A549 treated with dexamethasone at 1 μM for 4 hours (cell line): ENCODE measurements at places on chromosomes 2 and 18. TPM values are rescaled to one million over a fixed set of nuclear protein-coding genes. Genes with fewer than 3 reads are reported as not detected.

Gene POTEI
- 0.01 TPM in 1 of 5 replicates, not detected in the others for total RNA-seq

Gene FLACC1
- 0.20 to 0.64 TPM (median 0.22 TPM) in 4 of 5 replicates, not detected in the other for total RNA-seq

Gene DNAH7
- total RNA-seq, result 0.79 to 2.1 TPM (median 1.0 TPM) in 5 replicates

Gene IL1RN
- total RNA-seq, result 0.30 to 0.54 TPM (median 0.37 TPM) in 5 replicates

Gene OSR1
- total RNA-seq, result 8.3 to 12.3 TPM (median 9.5 TPM) in 5 replicates

Gene UNC80
- 0.02 TPM in 1 of 5 replicates, not detected in the others for total RNA-seq
